Suppressor macrophage (primary cell): ENCODE measurements at places on chromosomes 12 and 14.

GRCh38 chr12:106720696-106721095, 53.8 kb upstream of the RIC8B start:
- DNase-seq = no peak

DNA sequence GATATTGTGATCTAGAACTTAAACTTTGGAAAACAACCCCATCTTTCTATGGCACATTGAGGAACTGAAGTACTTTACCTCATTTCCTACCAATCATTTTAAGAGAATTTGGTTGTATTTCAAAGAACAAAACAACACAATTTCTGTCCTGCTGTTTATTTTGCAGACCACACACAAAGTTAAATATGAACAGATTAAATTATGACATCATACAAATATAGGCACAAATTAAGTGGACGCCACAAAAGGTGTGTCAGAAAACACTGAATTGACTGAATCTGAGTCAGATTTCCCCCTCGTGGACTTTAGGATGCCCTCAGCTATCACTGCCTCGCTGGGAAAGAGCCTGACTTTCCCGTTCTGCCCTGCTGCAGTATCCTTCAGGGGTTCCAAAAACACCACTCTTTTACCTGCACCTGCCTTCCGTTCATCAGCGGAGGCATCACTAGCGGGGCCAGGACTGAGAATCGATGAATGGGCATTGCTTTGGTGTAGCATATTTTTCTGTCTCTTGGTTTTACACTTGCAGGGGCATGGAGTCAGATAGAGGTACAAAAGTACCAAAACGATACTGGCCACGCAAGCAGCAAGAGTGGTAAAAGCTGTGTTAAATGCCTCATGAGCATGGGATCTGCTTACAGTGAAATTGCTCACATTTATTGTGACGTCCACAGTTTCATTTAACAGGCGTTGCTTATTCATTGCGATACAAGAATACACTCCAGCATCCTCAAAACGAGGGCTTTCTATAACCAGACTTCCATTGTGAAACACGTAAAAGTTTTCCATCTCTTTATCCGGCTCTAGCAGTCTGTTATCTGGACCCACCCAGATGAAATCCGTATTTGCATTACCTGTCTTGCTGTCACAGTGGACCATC, 2.0 kb upstream of the PCED1B start:
- DNase-seq = no peak

DNA sequence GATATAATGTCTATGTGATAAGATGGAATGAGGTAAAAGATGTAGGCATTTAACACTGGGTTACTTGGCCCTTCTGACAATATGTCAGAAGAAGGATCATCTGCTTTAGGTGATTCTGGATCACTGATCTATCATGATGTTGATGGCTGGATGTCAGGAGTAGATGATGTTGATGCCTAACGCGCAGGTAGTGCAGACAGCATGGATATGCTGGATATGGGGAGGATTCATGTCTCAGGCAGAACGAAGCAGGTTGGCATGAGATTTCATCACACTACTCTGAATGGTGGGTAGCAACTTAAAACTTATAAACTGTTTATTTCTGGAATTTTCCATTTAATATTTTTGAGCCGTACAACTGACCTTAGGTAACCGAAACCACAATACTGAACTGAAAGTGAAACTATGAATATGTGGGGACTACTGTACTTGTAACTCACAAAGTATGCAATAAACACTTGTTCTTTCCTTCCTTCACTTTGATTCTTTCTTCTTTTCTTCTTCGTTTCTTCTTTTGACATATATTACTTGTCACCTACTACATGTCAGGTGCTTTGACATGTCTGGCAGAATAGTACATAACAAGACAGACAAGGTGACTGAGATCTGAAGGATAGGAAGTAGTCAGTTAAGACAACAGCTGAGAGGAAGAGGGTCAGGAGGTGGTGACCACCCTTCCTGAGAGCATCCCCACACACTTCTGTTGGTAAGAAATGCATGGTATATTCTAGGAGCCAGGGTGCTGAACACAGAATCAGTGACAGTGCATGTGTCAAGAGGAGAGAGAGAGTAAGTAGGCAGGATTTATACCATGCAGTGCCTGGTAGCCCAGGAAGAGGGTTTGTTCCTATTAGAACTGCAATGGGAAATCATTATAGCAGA, 238.8 kb downstream of the PPFIA2 start:
- no peak for DNase-seq

DNA sequence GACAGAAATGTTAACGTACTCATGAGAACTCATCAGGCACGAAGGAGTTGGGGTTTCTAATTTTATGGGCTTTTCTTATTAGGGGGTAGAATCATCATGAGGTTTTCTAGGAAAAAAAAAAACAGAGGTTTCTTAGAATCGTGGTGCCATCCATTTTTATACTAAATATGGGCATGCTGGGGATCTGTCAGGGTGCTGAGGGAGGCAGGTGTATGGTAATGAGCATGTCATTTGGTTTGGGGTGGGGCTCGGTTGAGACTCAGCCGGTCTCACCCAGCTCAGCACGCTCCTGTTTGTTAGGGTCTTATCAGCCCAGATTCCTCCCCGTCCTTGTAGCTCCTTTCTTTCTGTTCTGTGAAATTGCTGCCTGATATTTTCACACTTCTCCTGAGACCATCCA, 98.2 kb downstream of the DICER1 start:
- DNase-seq = no peak

GRCh38 chr12:19439059-19440018, at the start of gene AEBP2:
AEBP2 (plus strand) TSS chr12:19439492; CDS start chr12:19439700, 208 bp downstream.
- DNase-seq = peak; percentile 97

GRCh38 chr14:73996731-73997107, 22.4 kb downstream of the ENTPD5 start:
- no peak for DNase-seq

- peak; percentile 55 for DNase-seq
Observed at GRCh38 chr14:103520657-103521437, 1.8 kb downstream of the CKB start.

GRCh38 chr14:52429451-52429850, 115.3 kb downstream of the PTGER2 start:
- DNase-seq = no peak

DNA sequence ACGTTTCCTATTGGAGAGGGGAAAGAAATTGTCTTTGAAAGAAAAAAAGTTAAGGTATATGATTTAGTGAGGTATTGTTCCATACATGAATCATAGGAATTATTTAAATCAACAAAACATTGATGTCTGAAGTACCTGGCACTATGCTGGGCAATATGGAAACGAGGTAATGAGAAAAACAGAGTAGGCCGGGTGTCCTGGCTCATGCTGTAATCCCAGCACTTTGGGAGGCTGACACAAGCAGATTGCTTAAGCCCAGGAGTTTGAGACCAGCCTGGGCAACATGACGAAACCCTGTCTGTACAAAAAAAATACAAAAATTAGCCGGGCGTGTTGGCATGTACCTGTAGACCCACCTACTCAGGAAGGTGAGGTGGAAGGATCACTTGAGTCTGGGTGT, 45.9 kb downstream of the AEBP2 start:
- DNase-seq = peak; percentile 4

- DNase-seq = no peak
Observed at GRCh38 chr12:65615118-65615517, 209.2 kb upstream of the HMGA2 start.

DNA sequence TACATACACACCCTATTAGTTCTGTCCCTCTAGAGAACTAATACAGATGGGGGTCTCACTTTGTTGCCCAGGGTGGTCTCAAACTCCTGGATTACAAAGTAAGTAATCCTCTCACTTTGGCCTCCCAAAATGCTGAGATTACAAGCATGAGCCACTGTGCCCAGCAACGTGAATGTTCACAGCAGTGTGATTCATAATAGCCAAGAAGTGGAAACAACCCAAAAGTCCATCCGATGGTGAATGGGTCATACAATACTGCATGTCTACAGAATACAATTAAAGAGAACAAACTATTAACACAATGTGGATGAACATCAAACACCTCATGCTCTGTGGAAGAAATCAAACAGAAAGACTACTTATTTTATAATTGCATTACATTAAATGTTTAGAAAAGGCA, 57.3 kb upstream of the SYNE2 start:
- peak; percentile 1 for DNase-seq
